ENCODE measurements at places on chromosomes 4 and X.

GRCh38 chrX:117301086-117301485, 815.5 kb downstream of the KLHL13 start:
- no peak for DNase-seq

DNA sequence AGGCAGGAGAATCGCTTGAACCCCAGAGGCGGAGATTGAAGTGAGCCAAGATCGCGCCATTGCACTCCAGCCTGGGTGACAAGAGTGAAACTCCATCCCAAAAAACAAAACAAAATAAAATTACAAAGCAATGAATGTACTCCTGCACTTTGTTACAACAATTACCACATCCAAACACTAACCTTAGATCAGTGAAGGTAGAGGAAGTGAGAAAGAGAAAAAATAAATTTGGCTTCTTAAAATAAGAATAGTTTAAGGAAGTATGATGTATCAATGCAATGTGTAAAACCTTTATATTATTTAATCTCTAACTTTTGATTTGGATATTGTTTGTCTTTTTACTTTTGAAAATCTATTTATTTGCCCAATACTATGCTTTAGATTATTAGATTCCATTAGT, 21.7 kb upstream of the CSN1S1 start:
- DNase-seq, result no peak

DNA sequence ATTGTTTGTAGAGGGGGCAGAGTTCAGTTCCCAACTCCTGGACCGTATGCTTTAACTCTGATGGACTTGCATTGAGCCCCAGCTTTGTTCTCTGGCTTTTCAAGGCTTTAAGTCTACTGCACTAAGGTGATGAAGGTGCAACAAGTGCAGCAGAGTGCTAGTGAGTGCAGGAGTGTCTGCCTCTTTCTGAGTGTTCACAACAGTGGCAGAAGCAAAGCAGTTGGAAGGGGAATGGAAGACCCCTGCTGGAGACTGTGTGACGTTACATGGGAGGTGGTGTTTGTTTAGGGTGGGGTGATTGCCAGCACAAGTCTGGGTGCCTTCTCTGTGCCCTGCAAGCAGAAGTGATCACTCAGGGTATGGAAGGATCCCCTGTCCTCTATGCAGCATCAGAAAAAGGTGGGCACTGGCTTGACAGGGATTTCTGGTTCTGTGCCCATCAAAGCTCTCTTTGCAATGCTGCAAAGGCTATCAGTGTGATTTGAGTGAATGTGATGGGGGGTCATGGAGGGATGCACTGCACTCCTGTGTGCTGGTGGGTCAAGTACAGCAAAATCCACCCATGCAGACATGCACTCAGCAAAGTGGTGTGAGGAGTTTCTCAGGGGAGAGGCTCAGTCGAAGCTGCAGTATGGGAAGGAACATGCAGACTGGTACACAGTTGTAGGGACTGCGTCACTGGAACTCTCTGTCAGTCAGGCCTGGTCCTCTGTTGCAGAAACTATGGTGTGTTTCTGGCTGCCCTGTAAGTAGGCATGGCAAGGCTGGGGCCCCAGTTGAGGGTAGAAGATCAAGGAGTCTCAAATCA, 70.9 kb upstream of the UGT2B7 start:
- DNase-seq, result no peak

DNA sequence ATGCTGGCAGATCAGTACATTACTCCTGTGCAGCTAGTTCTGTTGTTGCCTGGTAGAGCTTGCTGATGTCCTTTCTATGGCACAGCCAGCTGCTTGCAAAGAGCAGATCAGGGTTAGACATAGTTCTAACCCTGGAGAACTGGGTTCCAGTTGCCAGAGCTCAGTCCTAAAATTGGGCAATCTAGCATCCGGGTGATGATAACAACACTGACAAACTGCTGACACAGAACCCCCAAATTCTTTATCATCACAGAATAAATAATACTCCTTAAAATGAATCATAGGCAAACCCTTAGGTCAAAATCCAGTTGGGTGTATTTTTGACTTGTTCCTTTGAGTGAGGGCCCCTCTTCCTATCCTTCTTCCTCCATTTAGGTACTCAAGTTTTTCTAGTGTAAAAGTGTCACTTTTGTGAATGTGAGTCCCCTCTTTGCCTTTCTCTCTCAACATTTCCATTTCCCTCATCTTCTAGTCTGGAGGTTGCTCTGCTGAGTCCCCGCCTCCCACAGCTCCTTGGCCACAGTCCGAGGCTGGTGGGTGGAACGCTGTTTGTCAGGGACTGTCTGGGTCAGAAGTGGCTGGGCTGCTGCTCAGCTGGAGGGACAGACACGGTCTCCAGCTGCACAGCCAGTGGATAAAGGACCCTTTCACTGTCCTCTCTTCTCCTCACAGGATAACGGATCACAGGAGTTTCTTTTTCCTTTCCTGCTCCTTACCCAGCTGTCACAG, 93.6 kb upstream of the RASGEF1B start:
- no peak for DNase-seq

GRCh38 chrX:56974408-56974807, 20.9 kb downstream of the SPIN3 start:
- DNase-seq, result no peak

- DNase-seq, result no peak
Measured at GRCh38 chr4:140031706-140032105, 122.3 kb downstream of the MAML3 start.

DNA sequence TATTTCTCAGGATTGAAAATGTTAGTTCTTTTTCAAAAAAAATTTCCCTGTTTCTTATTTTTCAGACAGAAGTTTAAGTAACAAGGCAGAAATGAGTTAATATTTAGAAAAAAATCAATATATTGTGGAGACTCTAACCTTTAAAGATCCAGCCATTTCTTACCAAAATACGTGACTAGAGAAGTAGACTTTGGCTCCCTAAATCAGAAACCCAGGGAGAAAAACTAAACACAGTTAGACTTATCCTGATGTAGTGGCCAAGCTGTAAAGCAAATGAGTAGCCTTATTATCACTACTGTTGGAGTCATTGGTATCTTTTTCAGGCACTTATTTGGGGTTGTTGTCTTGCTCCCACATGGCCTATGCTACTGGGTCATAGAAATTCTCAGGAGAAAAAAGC, 1556.4 kb upstream of the ADGRL3 start:
- DNase-seq, result no peak

- DNase-seq, result no peak
Measured at GRCh38 chr4:84680956-84681355, 98.0 kb downstream of the CDS1 start.

Data from activated T-cell treated with anti-CD3 and anti-CD28 coated beads for 1 hour (primary cell).